ENCODE measurements at places on chromosomes 2 and 18. TPM values are rescaled to one million over a fixed set of nuclear protein-coding genes. Genes with fewer than 3 reads are reported as not detected.

COL4A4 gene
- 2.9 TPM for total RNA-seq

DNA sequence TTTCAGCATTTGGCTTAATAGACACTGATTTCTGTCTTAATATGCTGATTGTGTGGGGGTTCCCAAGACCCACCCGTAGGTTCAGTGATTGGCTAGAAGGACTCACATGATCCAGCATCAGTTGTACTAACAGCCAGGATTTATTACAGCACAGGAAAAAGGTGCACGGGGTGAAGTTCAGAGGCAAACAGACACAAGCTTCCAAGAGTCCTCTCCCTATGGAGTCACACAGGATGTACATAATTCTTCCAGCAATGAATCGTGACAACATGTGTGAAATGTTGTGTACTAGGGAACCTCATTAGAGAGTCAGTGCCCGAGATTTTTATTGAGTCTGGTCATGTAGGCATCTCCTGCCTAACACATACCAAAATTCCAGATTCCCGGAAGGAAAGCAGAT lies 52.8 kb downstream of the GALNT1 start:
- H3K27ac ChIP-seq, result no peak overlapping the region
- no peaks in the 10 kb centered on the region for H3K27me3 ChIP-seq
- no peak for DNase-seq
- H3K36me3 ChIP-seq, result peaks cover 12% of the 10 kb centered on the region
- no peaks in the 10 kb centered on the region for H3K4me1 ChIP-seq

OSBPL1A gene
- 42.8 TPM for total RNA-seq

DNAH7 gene
- total RNA-seq, result 1.1 TPM

DNA sequence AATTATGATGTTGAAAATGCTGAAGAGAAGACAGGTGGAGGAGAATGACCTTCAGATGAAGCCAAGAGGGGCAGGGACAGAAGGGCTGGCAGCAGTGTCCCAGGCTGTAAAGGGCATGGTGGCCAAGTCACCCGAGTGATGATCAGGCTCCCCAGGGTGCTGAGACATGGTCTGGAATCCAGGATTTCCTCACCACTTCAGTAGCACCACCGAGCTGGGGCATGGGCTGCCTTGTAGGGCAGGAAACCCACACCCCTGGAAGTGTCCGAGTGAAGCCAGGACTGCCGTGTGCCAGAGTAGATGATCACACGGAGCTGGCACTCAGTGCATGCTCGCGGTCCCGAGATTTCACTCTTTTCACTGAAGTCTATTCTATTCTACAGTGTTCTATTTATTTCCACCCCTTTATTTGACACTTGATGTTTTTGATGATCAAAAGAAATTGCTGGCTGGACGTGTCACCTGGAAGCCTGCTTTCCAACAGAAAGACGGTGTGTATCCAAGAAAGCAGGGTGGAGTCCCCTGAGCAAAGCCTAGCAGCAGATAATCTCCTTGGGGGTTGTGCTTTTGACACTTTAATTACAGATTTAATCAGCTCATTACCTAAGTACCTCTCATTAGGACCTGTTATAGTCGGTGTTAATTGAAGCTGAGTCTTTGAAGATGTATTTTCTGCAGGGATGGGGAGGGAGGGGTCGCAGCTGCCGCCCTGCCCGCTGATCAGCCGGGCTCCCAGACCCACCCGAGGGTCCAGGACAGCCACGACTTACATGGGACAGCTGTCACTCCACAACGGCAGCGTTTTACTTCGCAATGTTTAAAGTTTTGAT lies 92.3 kb downstream of the SEPTIN10 start:
- no peaks in the 10 kb centered on the region for H3K27me3 ChIP-seq
- H3K36me3 ChIP-seq, result no peaks in the 10 kb centered on the region
- no peak overlapping the region for H3K4me3 ChIP-seq
- no peak overlapping the region for H3K27ac ChIP-seq
- H3K4me1 ChIP-seq, result peaks cover 6% of the 10 kb centered on the region

Measured in endodermal cell (in vitro differentiated cells).